ENCODE measurements at places on chromosomes 4 and X. TPM values are rescaled to one million over a fixed set of nuclear protein-coding genes. Genes with fewer than 3 reads are reported as not detected.

The HSD17B13 gene
- total RNA-seq = not detected

The C1QTNF7 gene
- total RNA-seq = not detected

The NMU gene
- total RNA-seq = 0.48 TPM

The UCP1 gene
- total RNA-seq = not detected

The FRMPD4 gene
- total RNA-seq = 0.07 TPM

The IRAK1 gene
- total RNA-seq = 217 TPM

The AMOT gene
- total RNA-seq = not detected

The SOWAHD gene
- total RNA-seq = not detected

The ARHGAP4 gene
- 0.91 TPM for total RNA-seq

The SSX2B gene
- not detected for total RNA-seq

The ITGB1BP2 gene
- 1.1 TPM for total RNA-seq

The ELMOD2 gene
- 10.7 TPM for total RNA-seq

The CLDN22 gene
- not detected for total RNA-seq

The PLXNB3 gene
- 3.3 TPM for total RNA-seq

The SPACA5 gene
- total RNA-seq = not detected

The CFP gene
- 1.2 TPM for total RNA-seq

The MAGEA4 gene
- total RNA-seq = not detected

The GPC3 gene
- not detected for total RNA-seq

The LDB2 gene
- total RNA-seq = not detected

The TRPC5OS gene
- total RNA-seq = not detected

The ZCCHC12 gene
- 0.24 TPM for total RNA-seq

The SOX3 gene
- not detected for total RNA-seq

The XPNPEP2 gene
- total RNA-seq = not detected

The RPL10 gene
- 5,684 TPM for total RNA-seq

The P2RY10 gene
- not detected for total RNA-seq

The AMBN gene
- not detected for total RNA-seq

The MAGEB17 gene
- not detected for total RNA-seq

The LETM1 gene
- 22.2 TPM for total RNA-seq

The LUZP4 gene
- not detected for total RNA-seq

The SPIN2A gene
- total RNA-seq = 0.22 TPM

The TMEM156 gene
- total RNA-seq = 22.7 TPM

The PRSS12 gene
- 0.20 TPM for total RNA-seq

The VEGFC gene
- 10.5 TPM for total RNA-seq

The HPSE gene
- total RNA-seq = 1.4 TPM

The NBDY gene
- total RNA-seq = 51.2 TPM

The TNMD gene
- total RNA-seq = not detected

The PFKFB1 gene
- 0.08 TPM for total RNA-seq

The TRPC3 gene
- 0.12 TPM for total RNA-seq

The BEX5 gene
- not detected for total RNA-seq

The SLC6A8 gene
- total RNA-seq = 13.5 TPM

The POLR2B gene
- total RNA-seq = 67.0 TPM

The FAM149A gene
- total RNA-seq = 1.6 TPM

The MAGEA12 gene
- total RNA-seq = 0.15 TPM

The FUNDC1 gene
- 24.5 TPM for total RNA-seq

The CPLX1 gene
- total RNA-seq = 0.64 TPM

The MAGEC3 gene
- total RNA-seq = not detected

The FAM9B gene
- not detected for total RNA-seq

The CYBB gene
- 0.05 TPM for total RNA-seq

The CBR4 gene
- total RNA-seq = 3.8 TPM

The L1CAM gene
- total RNA-seq = 18.2 TPM

The CPE gene
- total RNA-seq = 2.3 TPM

The TACR3 gene
- total RNA-seq = not detected

Data from A549 treated with Mapracorat at 1 μM for 4 hours (cell line).